ENCODE measurements at places on chromosomes 5 and 9.

GRCh38 chr5:137248527-137248926 lies 250.6 kb downstream of the SPOCK1 start:
- peak; percentile 44 for DNase-seq

DNA sequence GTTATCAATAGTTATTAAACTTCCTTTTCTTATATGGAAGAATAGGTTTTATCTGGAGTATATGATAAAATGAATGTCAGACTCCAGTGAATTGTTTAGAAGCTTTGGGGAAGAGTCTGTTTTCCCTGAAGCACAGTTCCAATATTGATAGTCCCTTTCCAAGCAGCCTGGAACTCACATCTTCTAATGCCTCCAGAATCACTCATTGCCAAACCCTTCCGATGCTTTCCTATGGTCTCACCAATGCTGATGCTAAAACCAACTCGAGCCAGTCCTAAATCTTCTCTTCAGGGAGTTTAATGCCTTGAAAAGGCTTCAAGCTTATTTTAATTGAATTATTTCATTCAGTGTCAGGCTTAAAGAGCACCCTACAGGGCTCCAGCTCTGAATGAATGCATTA lies 121.2 kb downstream of the PTTG1 start:
- DNase-seq = no peak

GRCh38 chr9:109604131-109604530 lies 106.0 kb upstream of the PTPN3 start:
- no peak for DNase-seq

GRCh38 chr5:132291026-132291425 lies 3.2 kb upstream of the SLC22A4 start:
- no peak for DNase-seq

DNA sequence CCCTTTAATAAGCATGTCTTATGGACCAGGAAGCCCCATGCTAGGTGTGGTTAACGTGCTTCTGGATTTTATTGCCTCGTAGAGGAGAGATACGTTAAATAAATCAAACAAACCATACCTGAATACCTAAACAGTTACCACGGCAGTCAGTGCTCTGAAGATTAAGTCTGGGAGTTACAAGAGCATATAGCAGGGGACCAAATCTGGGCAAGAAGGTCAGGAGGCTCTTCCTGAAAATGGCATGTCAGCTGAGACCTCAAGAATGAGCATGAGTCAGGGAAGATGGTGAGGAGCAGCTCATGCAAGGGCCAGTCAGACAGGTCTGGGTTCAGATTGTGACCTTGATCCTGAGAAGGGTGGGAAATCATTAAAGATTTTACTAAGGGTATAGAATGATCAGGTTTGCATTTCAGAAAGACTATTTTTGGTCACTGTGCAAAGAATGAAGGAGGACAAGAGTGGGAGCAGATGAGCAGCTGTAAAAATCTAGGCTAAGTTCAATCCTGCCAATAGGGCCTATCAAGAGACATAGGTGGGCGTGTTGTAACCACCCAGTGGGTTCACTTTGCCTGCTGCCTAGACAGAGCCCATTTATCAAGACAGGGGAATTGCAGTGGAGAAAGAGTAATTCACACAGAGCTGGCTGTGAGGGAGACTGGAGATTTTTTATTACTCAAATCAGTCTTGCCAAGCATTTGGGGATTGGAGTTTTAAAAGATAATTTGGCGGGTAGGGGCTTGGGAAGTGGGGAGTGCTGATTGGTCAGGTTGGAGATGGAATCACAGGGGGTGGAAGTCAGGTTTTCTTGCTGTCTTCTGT lies 4.8 kb upstream of the ZNF366 start:
- peak; percentile 76 for DNase-seq

DNA sequence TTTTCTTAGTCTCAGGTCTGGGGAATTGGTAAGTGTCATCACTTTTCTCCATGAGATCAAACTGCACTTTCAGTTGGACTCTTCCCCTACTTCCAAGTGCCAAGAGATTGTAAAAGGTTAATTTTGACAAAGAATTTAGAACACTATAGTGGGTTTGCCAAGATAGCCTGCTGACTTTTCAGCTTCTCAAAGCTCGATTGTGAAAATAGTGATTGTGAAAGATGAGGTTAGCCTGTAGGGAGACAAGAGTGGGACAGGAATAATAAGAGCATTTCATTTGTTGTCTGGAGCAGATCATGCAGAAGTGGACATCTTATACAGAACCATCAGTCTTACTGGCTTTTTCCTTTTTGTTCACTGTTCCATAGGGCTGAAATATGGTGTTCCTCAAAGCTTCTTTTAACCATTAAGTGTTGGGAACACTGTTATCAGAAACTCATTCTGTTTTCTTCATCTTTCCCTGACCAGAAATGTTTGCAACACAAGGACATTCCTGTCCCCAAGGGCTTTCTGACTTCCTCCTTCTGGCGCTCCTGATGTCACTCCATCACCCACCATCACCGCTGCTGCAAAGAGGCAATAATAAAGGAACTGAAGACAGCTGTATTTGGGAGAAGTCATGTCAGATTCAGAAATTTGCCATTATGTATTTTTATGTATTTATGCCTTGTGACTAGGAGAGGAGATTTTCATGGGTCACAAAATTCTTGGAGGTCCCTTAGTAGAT lies 11.6 kb upstream of the SPTAN1 start:
- no peak for DNase-seq

DNA sequence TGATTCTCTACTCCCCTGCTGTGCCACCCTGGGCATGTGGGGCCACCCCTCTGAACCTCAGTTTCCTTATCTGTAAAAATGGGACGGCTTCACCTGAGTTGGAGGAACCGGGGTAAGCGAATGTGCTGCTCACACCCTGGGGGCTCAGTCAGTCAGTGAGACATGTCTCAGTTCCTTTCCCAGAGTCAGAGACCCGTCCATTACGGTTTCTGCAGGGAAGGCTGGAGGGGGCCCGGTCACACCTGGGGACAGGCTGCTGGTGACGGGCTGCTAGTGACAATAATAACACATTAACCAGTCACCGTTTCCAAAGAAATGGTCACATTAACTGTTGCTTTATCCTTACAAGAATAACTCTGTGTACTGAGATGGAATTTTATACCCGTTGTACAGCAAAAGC lies 282.4 kb downstream of the NSG2 start:
- no peak for DNase-seq

DNA sequence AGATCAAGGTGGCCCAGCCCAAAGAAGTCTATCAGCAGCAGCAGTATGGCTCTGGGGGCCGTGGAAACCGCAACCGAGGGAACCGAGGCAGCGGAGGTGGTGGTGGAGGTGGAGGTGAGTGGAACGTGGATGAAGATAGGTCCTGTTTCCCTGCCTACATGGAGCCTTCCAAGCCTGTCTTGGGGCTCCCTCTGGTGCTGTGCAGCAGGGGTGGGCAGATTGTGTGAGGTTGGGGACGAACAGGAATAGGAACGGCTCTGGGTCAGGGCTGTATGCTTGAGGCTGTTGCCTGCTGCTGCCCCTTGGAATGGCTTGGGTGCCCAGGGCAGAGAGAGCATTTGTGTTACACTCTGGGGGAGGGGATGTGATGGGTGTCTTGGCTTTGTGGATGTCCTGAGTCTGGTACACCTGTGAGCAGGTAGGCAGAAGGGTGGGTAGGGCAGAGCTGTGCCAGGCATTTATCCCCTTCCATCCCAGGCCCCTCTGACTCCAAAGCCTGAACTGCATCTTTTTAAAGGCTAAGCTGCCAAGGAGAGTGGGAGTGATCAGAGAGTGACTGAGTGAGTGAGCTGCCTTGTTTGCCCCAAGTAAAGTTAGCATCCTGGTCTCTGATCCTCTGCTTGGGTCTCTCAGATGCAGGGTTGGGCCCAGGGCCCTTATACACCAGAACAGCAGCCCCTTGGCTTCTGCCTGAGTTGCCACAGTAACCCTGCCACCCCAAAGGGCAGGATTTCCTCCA lies 5.2 kb downstream of the HNRNPAB start:
- DNase-seq = no peak

DNA sequence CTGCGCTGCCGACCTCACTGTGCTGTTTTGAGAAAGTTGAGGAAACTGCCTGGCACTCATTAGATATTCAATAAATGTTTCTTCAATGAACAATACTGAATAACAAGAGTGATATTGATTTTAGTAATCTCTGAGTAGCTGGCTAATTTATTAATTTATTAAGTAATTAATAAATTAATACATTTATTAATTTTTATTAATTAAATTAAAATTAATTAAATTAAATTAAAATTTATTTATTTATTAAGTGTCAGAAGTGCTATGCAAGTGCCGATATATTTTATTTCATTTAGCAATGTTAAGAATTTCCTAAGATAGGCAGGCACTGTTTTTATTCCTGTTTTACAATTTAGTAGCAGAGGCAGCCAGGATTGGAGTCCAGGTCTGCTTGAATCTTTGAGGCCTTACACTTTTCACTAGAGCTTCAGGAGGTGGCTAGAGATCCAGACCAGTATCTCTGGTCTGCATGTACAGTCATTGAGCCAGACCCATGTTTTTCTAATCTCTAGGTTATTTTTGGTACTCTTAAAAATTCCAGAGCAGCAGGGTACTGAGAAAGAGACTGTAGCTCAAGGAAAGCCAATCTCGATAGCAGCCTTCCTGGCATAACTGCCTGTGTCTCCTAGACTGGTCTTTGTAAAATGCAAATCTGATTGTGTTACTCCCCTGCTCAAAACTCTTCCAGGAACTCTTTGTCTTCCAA lies 109.2 kb downstream of the ARHGEF28 start:
- peak; percentile 61 for DNase-seq

- peak; percentile 100 for DNase-seq
Observed at GRCh38 chr5:132387640-132388117, 18.2 kb downstream of the SLC22A5 start.

- peak; percentile 57 for DNase-seq
Observed at GRCh38 chr5:98564836-98565235, 208.6 kb upstream of the RGMB start.

DNA sequence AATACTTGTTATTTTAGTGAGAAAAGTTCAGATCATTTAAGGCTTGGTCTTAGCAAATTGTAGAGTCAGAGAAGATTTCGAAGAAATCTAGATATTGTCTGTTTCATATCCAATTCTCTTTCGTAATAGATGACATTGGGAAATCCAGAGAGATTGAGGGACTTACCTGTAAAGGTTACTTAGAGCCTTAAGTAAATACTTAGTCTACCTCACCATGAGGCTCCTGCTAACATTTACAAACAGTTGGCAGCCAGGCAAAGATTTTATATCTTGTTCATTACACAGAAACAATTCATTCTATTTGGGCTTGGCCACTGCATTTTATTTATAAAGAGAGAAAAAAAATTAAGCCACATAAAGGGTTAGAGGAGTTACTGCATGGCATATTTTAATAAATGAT lies 70.3 kb downstream of the FGF10 start:
- DNase-seq = no peak

GRCh38 chr9:72858089-72858912 lies 94.6 kb downstream of the ALDH1A1 start:
- peak; percentile 64 for DNase-seq

Measured in EH (cell line).